ENCODE measurements at places on chromosomes 11 and 22.

DNA sequence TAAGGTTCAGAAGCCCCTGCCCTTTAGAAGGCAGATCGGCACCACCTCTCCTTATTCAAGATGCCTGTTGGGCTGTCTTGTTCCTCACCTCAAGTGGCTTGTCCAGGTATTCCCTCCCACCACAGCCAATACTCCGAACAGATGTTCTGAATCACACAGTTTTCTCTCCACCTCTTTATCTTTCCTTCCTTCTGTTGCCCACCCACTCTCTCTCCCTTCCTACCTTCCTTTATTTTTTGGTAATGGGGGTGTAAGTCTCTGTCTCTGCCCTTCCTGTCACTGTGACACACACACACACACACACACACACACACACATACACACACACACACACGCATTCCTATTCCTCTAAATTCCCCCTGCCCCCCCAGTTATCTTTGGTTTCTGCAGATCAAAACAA lies 8.4 kb downstream of the BEST1 start:
- no peak for DNase-seq

DNA sequence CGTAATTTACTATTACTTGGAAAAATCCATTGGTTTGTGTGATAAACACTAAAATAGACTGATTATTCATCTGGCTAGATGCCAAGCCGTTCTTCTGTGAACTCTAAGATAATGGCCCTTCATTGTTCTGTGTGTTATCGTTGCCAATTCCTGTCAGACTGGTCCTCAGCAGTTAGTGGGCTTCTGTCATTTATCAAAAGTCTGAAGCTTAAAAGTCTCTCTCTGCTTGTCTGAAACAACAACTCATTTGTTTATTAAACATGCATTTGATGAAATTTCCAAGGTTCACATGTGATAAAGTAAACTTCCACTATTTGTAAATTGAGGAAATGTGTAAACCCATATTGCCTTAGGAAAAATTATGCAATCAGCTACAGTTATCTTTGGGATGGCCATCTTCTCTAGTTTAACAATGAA lies 21.1 kb upstream of the RDX start:
- DNase-seq: peak; percentile 89

- DNase-seq: no peak
Observed at GRCh38 chr22:27679693-27680488, 121.7 kb downstream of the MN1 start.

- peak; percentile 91 for DNase-seq
Observed at GRCh38 chr11:113549611-113550578, 74.7 kb upstream of the DRD2 start.

GRCh38 chr11:47987781-47988180 lies 7.4 kb downstream of the PTPRJ start:
- DNase-seq: no peak

DNA sequence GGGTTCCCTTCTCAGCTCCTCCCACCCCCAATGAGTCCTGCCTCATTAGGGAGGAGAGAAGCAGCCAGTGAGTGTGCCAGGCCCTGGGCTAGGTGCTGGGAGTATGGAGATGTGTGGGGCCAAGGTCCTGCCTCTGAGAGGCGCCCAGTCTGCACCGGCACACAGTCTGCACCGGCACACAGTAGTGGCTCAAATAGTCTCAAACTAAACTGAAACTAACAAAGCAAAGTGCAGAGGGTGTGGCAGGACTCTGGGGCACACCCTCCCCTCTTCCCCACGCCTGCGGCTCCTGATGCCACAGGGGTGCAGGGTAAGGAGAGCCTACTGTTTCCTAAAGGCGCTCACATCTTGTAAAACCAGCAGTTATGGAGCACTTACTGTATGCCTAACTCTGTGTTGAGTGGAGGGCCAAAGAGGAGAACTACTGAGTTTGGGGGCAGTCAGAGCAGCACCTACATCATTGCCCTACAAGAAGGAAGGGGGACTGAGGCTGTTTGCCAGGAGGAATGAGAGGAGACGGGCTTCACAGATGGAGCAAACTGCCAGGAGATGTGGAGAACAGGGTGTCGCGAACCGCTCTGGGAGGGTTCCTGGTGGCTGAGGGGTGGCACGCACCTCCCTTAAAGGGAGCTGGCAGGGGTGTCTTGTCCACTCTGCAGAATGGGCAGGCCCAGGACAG lies 939 bp upstream of the SH3BP1 start:
- DNase-seq: no peak

GRCh38 chr22:17155941-17156340 lies 3.1 kb downstream of the HDHD5 start:
- DNase-seq: no peak

- no peak for DNase-seq
Observed at GRCh38 chr11:28858076-28858475, 749.9 kb downstream of the METTL15 start.

- DNase-seq: no peak
Observed at GRCh38 chr11:69444381-69445130, 36.9 kb upstream of the LINC01488 start.

- DNase-seq: no peak
Observed at GRCh38 chr11:7537265-7537664, 23.5 kb downstream of the PPFIBP2 start.

DNA sequence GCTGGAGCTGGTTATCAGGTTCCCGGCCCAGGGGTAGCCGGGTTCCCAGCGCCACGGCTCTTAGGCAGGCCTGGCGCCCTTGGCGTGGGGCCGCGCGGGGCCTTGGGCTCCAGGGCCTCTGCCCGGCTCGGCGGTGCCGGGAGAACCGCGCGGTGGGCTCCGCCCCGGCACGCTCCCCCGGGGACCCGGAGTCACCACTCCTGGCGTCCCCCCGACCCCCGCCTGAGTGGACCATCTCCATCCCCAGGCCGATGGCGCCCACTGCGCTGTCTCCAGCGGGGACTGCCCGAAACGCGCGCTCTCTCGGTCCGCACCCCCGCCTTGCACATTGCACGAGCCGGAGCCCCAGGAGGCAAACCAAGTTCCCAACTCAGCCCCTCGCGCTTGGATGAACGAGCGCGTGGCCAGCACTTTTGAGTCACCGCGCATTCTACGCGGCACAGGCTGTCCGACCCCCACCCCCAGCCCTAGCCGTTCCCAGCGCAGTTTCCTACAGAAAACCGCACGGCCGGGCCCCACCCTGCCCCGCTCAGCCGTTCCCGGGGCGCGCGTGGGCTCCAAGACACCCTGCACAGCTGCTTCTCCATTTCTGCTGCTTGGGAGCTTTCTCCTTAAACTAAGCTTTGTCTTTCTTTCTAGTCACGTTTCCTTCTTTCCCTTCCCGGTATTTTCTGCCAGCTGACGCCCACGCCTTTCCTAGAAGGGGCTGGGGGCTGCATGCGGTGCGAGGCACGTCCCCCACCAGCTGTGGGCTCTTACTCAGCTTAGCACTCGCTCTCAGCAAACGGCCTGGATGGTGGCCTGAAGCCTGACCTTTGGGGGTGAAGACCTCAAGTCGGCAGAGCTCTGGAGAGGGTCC lies 650 bp upstream of the CHID1 start:
- peak; percentile 14 for DNase-seq

GRCh38 chr11:121140369-121140768 lies 39.3 kb downstream of the TECTA start:
- no peak for DNase-seq

GRCh38 chr11:35814720-35815305 lies 129.0 kb upstream of the LDLRAD3 start:
- no peak for DNase-seq

DNA sequence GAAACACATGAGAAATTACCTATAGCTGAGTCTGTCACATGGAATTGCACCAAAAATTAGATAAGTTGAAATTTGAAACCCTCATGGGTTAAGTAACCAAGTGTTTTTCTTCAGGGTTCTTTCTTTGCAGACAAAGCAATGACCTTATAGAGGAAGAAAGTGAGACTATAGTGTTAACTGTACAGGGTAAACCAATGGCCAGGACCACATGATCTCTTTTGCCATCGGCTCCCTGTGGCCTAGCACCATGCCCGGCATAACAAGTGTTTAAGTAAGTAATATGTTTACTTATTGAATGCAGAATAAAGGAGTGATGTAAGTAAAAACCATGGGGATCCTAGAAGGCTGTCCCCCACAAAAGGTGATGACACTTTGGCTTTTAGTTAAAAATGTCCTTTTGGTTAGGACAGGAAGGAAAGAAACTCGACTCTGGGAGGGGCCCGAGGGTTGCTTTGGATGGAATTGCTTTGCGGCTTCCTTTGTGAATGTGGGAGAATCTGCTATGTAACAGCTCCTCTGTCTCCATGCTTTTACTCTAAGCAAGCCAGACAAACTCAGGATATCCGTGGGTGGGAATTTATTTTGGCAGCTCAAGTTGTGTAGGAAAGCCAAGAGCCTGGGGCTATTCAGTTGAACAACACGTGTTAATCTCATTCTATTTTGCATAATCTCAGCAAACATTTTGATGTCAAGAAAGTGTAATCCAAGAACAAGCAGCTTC lies 454.7 kb downstream of the INSC start:
- no peak for DNase-seq
